ENCODE measurements at places on chromosomes 16 and 17.

GRCh38 chr16:30715750-30716445 lies 16.9 kb downstream of the SRCAP start:
- no peak for DNase-seq

GRCh38 chr17:41810659-41811548 lies 845 bp downstream of the P3H4 start:
- peak; percentile 31 for DNase-seq

GRCh38 chr16:852451-853185 lies 52.1 kb upstream of the GNG13 start:
- no peak for DNase-seq

GRCh38 chr16:77344341-77344740 lies 90.5 kb downstream of the ADAMTS18 start:
- DNase-seq: no peak

- DNase-seq: no peak
Observed at GRCh38 chr17:39217734-39218369, 7.9 kb downstream of the STAC2 start.

GRCh38 chr17:13568582-13569397 lies 32.9 kb downstream of the HS3ST3A1 start:
- DNase-seq: no peak

DNA sequence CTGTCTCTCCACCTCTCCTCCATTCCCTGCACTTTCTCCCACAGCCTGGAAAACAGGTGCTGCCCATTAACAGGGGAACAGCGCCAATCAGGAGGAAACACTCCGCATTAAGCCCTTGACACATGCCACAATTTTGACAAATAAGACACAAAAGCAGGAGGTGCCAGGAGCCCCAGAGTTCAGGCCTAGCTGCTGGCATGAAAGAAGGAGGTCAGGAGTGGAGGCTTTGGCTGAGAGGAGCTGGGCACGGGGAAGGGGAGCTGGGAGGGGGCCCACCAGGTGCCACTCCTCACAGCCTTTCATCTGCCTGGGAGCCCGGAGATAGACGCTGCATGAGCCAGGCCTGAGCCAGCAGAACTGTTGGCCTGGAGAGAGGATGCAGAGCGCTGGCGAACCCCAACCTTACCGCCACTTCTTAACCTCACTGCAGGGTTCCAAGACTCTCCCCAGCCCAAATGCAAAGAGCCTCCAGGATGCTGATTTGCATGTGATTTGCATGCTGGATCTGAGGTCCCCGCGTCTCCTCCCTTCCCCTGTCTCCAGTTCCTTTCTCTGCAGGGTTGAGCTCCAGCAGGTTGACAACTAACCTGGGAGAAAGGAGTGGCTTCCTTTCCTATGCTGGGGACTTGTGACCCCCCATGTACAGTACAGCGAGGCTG lies 139.8 kb upstream of the SDK2 start:
- no peak for DNase-seq

- DNase-seq: no peak
Observed at GRCh38 chr17:76166168-76166567, 25.1 kb upstream of the FOXJ1 start.

- DNase-seq: no peak
Observed at GRCh38 chr16:64206862-64207261, 915.0 kb downstream of the CDH11 start.

Measured in hepatic stellate cell (primary cell).